Activated CD4-positive, alpha-beta T cell treated with anti-CD3 and anti-CD28 coated beads, Interleukin-2, Interleukin-4, amounts not matched to agents 100 ng/mL and 50 ng/mL, durations not matched to agents 16 hours and 8 hours (primary cell): ENCODE measurements at places on chromosomes 4 and X.
A peak's percentile ranks its signal among the peaks of the same experiment; 100 is the strongest.

DNA sequence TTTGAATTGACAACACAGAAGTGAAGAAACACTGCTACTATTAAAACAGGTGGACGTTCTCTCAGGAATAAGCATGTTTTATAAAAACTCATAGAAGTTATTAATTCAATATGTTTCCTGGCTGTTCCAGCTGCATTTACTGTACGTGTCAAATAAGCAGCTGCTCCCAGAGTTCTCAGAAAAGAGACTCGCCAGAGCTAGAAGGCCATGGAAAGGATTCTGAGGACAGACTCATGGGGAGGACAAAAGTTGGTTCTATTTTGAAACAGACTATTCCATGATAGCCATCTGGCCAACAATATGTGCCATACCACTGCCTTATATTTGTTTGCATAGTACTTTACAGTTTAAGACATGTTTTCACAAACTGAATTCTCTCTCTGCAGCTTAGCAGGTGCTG lies 136.5 kb downstream of the NR3C2 start:
- no peak for DNase-seq

GRCh38 chr4:122946142-122946541 lies 23.7 kb upstream of the NUDT6 start:
- DNase-seq, result no peak

GRCh38 chrX:1609311-1609710 lies 5.5 kb upstream of the ASMT start:
- DNase-seq, result no peak

- DNase-seq, result peak; percentile 65
Observed at GRCh38 chr4:109702950-109703663, at the start of gene CASP6. TSS of gene CASP6 (minus strand) at chr4:109703445. CDS start at chr4:109703395, 50 bp downstream.

GRCh38 chr4:169238445-169238844 lies 32.3 kb downstream of the SH3RF1 start:
- no peak for DNase-seq

- no peak for DNase-seq
Observed at GRCh38 chr4:34766935-34767334, 1477.4 kb downstream of the ARAP2 start.

GRCh38 chr4:104394406-104395167 lies 100.1 kb downstream of the CXXC4 start:
- no peak for DNase-seq

- no peak for DNase-seq
Observed at GRCh38 chrX:88526385-88526784, 220.6 kb upstream of the CPXCR1 start.

- no peak for DNase-seq
Observed at GRCh38 chrX:25013632-25014365, 2.0 kb downstream of the ARX start.

- peak; percentile 41 for DNase-seq
Observed at GRCh38 chrX:57453901-57454300, 137.9 kb upstream of the ZXDB start.

- DNase-seq, result no peak
Observed at GRCh38 chr4:129344058-129344457, 248.1 kb downstream of the C4orf33 start.

DNA sequence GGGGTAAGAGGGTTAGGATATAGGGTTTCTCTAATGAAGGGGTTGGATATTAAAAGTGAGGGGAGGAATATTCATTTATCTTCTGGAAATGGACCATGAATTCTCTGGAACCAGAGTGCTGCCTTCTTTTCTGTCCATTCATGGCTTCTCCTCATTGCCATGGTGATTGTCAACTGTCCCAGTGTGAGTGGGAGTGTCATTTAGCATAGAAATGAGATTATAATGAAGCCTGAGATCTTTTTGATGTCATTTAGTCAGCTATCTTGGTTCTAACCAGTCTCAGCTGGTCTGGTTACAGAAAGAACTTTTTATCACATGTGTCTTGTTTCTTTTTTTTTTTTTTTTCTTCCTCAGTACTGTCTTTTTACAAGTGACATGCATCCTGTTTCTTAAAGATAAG lies 497.3 kb upstream of the PITX2 start:
- no peak for DNase-seq

GRCh38 chrX:27309406-27309805 lies 153.7 kb downstream of the PPP4R3C start:
- no peak for DNase-seq

- DNase-seq, result no peak
Observed at GRCh38 chr4:178340468-178340867, 898.2 kb upstream of the AGA start.

GRCh38 chrX:132758759-132759158 lies 199.7 kb downstream of the HS6ST2 start:
- no peak for DNase-seq

GRCh38 chrX:111928456-111928855 lies 52.5 kb downstream of the TRPC5OS start:
- DNase-seq, result no peak

DNA sequence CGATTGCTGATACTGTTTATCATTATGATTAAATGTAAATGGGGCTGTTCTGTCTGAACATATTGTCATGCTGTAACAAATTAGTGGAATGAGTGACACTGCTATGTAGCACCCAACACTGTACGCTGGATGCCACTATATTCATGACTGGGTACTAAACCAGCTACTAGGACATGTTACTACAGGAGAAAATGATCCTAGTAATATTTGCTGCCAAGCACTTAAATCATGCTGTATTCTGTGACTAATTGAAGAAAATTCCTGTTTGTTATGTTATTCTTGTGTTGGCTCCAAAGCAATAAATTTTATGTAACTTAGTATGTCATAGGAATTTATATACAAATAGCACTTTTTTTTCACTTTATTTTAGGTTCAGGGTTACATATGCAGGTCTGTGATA lies 804.2 kb downstream of the CENPC start:
- DNase-seq, result no peak

GRCh38 chr4:186297013-186297645 lies 31.1 kb downstream of the F11 start:
- DNase-seq, result peak; percentile 38

GRCh38 chrX:50853399-50853798 lies 39.4 kb upstream of the SHROOM4 start:
- DNase-seq, result no peak

DNA sequence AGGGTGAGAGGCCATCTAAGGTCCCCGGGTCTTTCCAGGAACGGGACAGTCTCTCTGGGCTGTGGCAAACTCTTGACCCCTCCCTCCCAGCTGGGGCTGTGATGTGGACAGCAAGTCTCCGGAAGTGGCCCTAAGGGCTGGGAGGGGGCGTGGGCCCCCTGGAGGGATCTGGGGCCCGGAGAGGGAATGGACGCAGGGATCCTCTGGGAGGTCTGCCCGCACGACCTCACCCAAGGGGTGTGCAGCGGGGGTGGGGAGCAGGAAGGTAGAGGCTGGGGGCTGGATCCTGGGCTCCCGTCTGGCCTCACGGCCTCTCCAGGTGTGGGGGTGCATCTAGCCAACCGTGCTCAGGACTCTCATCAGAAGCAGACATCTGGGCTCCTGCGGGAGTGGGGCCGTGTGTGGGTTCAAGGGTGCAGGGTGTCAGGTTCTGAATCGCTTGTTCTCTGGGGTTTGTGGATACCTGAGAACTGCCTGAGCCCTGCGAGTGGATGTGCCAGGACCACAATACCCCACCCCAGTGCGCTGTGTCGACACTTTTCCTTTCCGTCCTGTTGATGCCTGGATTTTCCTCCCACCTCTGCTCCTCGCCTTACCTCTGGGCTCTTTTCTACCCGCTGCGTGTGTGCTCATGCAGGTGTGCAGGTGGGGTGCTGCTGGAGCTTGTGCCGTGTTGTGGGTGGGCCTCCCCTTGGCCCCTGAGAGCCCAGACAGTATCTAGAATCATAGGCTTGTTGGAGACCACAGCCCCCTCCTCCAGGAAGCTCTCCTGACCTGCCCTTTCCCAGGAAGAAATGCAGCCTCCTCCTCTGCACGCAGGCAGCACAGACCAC lies 915 bp downstream of the CPZ start:
- no peak for DNase-seq
